ENCODE measurements at places on chromosomes 1 and 21. TPM values are rescaled to one million over a fixed set of nuclear protein-coding genes. Genes with fewer than 3 reads are reported as not detected.

SDF4 gene
- 196 TPM for total RNA-seq

ZBTB40 gene
- 11.8 TPM for total RNA-seq

OR2AK2 gene
- not detected for total RNA-seq

PTGS2 gene
- total RNA-seq = 29.4 TPM

OR2L13 gene
- total RNA-seq = not detected

HSF2BP gene
- total RNA-seq = 4.7 TPM

HMCN1 gene
- 1.6 TPM for total RNA-seq

COL6A2 gene
- 240 TPM for total RNA-seq

GPX7 gene
- total RNA-seq = 8.7 TPM

TCHH gene
- total RNA-seq = not detected

DNA sequence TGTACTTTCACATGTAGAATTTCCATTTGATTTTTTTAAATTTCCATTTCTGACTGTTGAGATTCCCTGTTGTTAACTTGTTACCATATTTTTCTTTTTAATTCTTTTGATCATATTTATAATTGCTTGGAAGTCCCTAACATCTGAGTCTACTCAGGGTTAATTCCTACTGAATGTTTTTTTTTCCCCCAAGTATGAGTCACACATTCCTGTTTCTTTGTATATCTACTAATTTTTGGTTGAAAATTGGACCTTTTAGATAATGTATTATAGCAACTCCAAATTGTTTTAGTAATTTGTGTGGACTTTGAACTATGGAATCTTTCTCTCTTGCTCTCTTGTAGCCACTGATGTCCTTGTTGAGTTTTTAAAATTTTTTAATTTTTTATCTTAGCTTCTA lies 54.6 kb downstream of the STXBP3 start:
- DNase-seq = peak; percentile 39

DNA sequence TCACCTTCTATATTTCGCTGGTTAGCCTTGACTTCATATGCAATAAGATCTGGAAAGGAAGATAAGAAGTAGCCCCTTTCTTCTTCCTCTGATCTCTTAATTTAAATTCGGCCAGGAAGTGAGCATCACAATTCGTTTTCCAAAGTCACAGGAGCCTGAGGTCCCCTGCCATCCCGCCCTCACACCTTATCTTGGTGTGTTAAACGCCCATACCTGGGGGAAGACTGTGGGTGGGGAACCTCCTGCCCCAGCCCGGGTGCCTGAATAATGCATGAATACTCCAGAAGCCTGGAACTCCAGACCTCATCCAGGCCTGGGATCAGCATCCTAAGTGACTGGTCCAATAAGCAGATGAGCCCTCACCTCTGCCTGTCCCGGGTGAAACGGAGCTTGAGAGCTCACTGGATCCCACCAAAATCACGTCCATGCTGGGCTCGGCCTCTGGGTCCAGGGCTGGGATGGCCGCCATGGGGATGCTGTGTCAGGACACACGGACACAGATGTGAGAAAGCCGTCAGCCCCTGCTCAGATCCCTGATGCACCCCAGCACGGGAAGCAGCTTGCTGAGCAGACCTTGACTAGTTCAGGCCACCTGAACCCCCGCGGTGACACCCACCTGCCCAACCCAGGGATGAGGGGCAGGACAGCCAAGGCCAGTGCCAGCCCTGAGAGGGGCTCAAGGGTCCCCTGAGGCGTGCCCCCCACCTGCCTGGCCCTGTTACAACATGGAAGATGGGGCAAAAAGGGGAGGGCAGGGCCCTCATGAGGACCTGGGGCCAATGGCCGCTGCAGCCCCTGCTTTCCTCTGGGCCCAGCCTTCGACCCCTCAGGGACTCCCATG lies 686 bp downstream of the DNMT3L start:
- no peak for DNase-seq

DNA sequence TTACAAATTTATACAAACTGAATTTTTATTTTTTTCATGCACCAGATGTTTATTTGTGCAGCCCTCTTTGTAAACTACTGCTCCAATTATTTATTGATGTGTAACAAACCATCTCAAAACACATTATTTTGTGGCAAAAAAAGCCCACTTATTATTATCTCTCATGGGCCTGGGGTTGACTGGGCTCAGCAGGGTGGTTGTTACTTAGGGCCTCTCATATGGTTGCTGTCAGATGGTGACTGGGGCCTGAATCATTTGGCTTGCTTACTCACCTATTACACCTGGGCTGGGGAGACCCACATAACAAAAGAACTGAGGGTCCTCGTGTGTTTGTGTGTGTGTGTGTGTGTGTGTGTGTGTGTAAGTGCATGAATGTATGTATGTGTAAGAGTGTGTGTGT lies 52.5 kb upstream of the HSPA13 start:
- no peak for DNase-seq

DNA sequence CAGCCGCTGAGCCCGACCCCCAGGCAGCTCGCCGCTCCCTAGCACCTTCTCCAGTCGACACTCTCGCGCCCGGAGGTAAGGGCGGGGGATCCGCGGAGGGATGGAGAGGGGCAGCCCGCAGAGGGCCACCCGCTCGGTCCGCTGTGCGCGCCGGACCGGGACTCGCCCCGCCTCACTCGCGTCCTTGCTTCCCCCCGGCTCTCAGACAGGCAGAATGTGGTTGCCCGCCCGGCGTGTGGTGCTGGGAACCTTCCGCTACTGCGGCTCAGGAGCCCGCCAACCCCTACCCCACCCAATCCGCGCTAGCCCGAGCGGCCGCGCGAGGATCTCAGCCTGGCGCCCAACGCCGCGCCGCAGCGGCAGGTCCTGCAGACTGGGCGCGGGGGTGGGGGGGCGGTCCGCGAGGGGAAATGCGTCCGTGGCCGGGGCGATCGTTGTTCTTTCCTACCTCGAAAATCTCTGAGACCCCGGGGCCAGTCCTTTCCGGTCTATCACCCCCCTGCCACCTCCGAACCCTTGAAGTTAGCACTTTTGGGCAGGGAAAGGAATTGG lies 404 bp downstream of the LRRC8C start:
- peak; percentile 55 for DNase-seq

DNA sequence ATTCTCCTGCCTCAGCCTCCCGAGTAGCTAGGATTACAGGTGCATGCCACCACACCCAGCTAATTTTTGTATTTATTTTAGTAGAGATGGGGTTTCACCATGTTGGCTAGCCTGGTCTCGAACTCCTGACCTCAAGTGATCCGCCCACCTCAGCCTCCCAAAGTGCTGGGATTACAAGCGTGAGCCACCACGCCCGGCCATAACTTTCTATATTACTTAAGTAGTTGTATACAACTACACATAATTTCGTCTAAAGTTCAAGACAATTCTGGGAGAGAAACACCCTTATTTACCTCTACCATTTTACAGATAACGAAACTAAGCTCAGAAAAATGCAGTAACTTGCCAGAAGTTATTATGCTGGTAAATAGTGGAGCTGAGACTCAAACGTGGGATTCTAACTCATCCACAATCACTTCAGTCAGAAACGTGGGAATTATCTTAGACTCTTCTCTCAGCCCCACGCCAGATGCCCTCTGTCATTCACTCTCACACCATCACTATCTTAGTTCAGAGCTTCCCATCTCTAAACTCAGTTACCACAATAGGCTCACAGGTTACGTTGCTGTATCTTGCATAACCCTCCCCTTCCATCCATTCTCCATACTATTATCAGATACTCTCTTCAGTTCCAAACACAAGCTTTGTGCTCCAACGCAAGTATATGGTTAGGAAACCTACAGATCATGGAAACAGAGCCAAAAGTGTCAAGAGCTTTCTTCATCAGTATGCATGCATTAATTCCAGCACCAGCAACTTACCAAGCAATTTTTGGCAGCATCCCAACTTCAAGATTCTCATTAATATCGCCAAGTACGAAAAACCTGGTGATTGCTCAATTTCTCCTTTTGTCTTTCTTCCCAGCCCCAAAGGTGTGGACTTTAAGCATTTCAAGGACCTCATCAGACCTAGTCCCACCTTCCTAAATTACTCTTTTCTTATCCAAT lies 69.3 kb downstream of the RERE start:
- no peak for DNase-seq

GRCh38 chr1:194774535-194774934 lies 1588.1 kb upstream of the B3GALT2 start:
- DNase-seq = no peak

- peak; percentile 54 for DNase-seq
Measured at GRCh38 chr1:183630748-183631147, 4.8 kb downstream of the ARPC5 start.

DNA sequence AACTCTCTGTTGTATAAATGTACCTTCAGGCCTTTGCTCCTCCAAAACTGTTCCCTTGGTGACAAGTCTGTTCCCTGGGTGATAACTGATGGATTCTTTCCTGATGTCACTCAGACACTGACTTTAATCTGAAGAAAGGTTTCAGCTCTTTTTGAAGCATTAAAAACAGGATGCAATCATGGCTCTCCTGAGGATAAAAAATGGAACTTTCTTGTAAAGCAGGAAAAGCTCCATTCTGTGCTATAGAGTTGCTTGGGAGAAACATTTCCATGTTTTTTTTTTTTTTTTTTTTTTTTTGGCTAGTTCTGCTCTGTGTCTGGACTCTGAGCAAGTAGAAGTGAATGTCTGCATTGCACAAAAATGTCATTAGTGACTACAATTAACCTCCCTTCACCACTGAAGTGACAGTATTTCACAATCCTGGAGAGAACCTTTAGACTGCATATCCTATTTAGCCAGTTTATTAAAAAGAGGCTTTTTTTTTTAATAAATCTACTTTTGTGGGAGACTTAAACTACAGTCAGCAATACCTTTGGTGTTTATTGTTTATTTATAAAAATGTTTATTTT lies 101.7 kb upstream of the PRMT6 start:
- no peak for DNase-seq

GRCh38 chr1:225750875-225751824 lies 26.5 kb upstream of the SRP9 start:
- DNase-seq = no peak

- DNase-seq = peak; percentile 37
Measured at GRCh38 chr1:86499987-86500593, 31.4 kb downstream of the CLCA1 start.

- DNase-seq = no peak
Measured at GRCh38 chr1:107339775-107340174, 198.9 kb downstream of the NTNG1 start.

All from M059J (cell line).